Neural crest cell (in vitro differentiated cells): ENCODE measurements at places on chromosomes 6 and 20. TPM values are rescaled to one million over a fixed set of nuclear protein-coding genes. Genes with fewer than 3 reads are reported as not detected.

KCNK15 gene
- not detected in 2 replicates for total RNA-seq

CGAS gene
- 0.63 and 1.3 TPM in 2 replicates for total RNA-seq

SLC22A2 gene
- total RNA-seq = not detected in 2 replicates

MARCKS gene
- 376 and 380 TPM in 2 replicates for total RNA-seq

LGSN gene
- not detected in 2 replicates for total RNA-seq

LRRC73 gene
- total RNA-seq = 2.1 and 2.7 TPM in 2 replicates

HECA gene
- 8.6 and 9.3 TPM in 2 replicates for total RNA-seq

SLC35D3 gene
- total RNA-seq = not detected in 2 replicates

GRCh38 chr20:30594112-30594511 lies 663.4 kb upstream of the DEFB115 start:
- no peak for DNase-seq

DNA sequence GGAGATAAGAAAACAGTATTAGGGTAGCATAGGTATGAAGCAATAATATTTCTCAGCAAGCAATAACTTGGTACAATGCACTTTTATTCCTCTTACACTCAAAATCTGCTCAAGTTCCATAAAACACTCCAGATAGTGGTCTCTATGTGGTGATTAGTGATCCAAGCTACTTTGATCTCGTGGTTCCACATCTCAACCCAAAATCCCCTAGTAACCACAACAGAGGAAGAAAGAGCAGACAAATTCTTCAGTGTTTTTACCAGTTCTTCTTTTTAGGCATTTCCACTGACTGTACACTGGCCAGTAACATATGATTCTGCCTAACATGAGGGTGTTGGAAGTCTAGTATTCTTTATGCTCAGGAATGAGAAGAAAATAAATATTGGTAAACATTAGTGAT lies 309.0 kb upstream of the PTCHD4 start:
- no peak for DNase-seq

DNA sequence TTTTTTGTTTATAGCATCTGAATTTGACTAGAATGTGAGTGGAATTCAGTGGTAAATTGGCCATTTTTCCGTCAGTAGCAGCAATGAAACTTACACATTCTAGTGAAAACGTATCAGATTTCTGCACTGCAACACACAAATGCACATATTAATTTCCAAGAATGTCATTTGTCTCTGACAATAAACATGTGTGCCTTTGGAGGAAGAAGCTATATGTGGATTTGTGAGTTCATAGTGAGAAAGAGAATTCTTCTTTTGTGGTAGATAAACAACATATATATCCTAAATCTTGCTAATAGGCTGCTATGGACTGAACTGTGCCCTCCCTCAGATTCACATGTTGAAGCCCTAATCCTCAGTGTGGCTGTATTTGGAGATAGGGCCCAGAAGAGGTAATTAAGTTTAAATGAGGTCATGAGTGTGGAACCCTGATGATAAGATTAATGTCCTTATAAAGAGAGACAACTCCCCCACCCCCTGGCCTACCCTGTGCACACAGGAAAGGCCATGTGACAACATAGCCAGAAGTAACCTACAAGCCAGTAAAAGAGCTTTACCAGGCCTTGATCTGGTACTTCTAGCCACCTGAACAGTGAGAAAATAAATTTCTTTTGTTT lies 200.2 kb upstream of the EYA4 start:
- DNase-seq = no peak

DNA sequence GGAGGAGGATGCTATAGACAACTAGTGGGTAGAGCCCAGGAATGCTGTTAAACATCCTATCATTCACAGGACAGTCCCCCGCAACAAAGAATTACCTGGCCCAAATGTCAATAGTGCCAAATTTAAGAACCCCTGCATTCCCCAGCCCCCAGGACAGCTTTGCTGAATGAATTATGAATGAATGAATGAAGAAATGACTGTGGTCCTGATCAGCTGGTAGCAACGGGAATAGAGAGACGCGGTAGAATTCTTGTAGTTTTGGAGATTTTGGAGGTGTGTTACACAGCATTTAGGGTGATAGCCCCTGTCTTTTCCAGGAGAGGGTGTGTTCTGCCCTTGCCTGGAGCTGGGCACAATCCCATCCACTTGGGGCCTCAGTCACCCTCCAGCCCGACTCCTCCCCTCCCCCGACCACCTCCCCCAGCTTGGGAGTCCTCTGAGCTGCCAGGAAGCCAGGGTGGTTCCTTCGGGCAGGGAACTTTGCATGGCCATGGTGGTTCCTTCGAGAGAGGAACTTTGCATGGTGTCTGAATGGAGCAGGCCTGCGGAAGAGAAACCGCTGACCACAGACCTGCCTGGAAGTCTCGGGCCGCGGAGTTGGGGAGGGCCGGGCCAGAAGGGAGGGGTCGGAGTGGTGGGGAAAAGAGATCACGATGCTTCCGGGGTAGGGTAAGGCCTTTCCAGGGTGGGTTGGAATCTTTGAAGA lies 1.0 kb upstream of the HCK start:
- no peak for DNase-seq

DNA sequence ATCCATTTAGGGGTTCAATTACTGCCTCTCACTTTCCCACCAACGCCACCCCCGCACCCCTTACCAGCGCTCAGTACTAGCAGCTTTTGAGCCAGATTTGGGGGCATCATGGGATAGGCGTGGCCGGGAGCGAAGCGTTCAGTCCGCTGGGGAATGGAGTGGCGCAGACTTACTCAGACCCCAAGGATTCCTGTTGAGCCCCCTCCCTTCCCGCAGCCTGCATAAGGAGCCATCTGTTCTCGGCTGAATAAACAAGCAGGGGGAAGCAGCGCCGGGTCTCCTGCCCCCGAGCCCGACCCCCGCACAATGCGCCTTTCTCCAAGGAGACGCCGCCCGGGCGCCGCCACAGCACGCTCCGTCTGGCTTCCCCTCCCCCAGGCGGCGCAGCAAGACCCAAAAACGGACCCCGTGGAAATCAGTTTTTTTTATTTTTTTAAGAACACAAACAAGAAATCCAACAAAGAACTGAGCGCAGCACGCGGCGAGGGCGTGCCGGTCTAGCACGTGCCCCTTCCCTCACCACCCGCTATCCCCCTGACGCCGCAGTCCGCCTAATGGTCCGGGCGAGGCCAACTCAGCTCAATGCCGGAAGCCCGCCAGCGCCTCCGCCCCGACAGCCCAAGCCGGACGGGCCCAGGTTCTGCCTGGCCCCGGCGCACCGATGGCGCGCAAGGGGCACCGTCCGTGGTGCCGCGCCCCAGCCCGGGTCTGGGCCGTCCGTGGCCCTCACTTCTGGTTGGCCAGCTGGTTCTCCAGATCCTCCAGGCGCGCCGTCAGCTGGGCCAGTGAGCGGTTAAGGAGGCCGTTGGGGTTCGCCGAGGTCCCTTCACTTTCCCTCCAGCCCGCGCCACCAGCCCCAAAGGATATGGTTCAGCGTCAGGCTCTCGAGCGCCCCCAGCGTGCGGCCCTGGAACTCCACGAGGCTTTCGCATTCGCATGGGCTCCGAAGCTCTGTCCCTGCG lies 13.3 kb upstream of the RBPJL start:
- DNase-seq = peak; percentile 94

DNA sequence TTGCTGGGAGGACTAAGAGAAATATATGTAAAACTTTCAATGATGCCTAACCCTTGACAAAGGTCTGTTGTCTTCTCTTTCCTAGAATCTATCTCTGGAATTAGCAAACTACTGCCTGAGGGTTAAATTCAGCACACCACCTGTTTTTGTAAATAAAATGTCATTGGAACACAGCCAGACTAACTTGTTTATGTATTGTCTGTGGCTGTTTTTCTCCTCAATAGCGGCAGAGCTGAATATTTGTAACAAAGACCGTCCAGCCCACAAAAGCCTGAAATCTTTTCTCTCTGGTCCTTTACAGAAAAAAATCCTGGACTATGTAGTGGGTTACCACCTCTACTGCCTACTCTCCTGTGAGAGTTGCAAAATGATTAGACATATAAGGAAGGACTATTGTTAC lies 33.3 kb upstream of the SYNDIG1 start:
- DNase-seq = no peak

- no peak for DNase-seq
These were observed 18.3 kb downstream of the BPIFB1 start for GRCh38 chr20:33301192-33301930.

GRCh38 chr6:110232450-110232849 lies 52.2 kb downstream of the CDC40 start:
- DNase-seq = no peak

- no peak for DNase-seq
These were observed 175.4 kb downstream of the UBE3D start for GRCh38 chr6:82890240-82890639.

- no peak for DNase-seq
These were observed 5.4 kb downstream of the NELFCD start for GRCh38 chr20:58986286-58986967.

DNA sequence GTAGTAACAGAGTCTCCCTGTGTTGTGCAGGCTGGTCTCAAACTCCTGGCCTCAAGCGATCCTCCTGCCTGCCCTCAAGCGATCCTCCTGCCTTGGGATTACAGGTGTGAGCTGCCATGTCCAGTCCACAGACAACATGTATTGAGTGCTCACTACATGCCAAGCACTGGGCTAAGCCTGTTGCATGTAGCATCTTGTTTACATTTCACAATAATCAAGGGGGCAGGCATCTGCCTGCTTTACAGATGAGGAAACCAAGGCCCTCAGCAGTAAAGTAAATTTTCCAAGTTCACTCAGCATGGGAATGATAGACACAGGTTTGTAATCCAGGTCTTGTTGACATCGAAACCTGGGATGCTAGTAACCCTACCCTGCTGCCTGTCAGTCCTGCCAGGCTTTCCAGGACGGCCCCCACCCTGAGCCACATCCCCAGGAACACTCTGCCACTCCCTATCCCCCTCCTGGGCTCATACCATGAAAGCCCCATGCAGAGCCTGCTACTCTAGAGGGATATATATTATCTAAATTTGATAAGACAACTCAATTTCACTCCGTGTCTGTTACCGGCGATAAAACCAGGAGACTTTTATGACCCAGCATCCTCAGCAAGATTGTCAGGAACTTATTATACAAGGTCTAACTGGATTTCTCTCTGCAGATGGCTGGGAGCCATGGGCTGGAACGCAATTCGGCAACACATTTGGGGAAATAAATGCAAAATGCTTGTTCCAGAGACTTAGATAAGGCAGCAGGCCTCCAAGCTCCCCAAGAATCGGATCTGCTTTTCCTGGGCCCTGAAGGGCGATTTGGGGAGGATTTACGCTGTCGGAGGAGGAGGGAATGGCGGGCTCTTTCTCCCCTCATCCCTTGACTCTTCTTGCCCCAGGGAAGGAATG lies 30.4 kb downstream of the CD40 start:
- DNase-seq = no peak

DNA sequence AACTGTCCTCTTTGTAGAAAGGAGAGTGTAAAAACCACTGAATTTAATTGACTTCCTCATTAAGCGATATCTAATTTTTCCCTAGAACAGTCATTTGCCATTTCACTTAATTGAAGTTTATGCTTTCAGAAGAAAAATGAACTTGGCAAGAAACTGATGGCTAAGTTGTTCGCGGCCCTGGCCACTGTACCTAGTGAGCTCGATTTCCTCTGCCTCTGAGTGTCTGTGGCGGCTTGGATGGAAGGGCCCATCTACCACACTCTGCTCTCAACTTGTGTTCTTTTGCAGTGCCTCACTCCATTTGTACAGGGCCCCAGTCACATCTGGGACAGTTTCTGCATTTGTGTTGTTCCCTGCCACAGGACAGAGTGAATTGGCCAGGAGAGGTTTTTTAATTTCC lies 102.9 kb downstream of the BCAS1 start:
- DNase-seq = no peak

DNA sequence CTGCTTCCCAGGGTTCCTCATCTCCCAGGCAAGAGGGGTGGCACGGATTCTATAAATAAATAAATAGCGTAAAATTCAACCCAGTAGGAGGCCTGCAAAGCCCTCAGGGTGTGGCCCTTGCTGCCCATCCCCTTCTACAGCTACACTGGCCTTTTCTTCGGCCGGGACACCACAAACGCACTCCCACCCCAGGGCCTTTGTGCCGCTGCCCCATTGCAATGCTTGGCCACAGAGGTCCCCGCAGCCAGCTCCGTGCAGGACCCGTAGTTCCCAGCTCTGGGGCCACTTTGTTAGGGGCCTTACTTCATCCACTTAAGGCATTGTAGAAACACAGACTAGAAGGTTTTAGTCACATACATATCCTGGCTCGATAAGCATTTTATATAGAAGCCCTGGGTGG lies 151.2 kb downstream of the ERMARD start:
- no peak for DNase-seq

DNA sequence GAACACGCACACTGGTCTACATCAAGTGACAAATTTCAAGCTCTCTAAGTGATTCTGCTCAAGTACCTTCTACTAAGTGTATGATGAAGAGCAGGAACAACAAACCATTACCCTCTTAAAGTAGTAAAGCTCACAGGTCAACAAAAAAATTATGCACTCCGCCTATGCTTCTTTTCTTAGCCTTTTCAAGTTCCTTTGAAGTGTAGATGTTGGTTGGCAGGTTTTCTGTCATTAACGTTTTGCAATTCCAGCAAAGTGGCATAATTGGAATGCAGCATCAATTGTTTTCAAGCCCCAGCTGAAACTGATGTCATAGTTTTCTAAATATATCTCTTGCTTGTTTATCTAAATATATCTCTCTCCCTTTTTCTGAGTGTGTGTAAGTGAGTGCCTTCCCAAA lies 396.9 kb upstream of the EYS start:
- DNase-seq = no peak

DNA sequence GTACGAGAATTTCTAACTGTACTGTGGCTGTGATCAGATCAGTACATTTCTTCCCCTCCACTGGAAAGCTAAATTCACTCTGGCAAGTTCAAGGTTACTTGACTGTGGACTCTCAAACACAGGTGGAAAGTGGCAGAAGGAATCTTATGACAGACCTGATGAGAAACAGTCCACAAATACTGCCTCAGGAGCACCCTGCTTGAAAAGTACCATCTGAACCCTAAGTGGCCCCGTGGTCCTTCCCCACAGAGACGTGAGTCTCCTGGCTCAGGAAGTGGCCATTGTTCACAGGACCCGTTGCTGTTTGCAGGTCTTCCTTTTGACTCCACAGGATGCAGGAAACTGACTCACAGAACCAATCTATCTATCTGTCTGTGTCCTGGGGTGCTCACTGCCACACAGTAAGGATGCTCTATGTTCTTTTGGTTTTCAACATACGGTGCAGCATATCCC lies 47.5 kb upstream of the NHSL1 start:
- no peak for DNase-seq

GRCh38 chr6:148559848-148560433 lies 186.9 kb upstream of the UST start:
- DNase-seq = peak; percentile 88

- no peak for DNase-seq
These were observed 49.4 kb downstream of the ERMARD start for GRCh38 chr6:169800668-169801395.

GRCh38 chr6:52573295-52573694 lies 3.6 kb downstream of the TRAM2 start:
- no peak for DNase-seq

DNA sequence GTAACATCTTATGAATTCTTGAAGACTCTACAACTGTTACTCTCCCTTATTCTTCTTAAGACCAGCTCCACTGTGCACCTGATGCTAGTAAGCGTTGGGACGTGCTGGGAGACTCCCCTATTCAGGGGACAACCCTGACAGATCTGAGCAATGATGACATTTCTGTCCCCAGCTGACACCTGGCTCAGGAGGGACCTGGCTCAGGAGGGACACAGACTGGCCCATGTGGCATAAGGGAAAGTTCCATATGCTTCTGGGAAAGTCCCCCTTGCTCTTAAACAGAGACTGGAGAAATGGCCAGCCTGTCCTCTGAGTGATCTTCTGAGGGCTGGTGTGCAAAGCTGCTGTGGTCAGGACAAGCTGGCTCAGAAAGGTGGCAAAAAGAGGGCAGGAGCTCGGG lies 10.0 kb upstream of the CD93 start:
- no peak for DNase-seq
